GM23248 (cell line): ENCODE measurements at places on chromosomes 2 and 18. TPM values are rescaled to one million over a fixed set of nuclear protein-coding genes. Genes with fewer than 3 reads are reported as not detected.

ATIC gene
- 9.4 and 14.4 TPM in 2 replicates for total RNA-seq

STARD6 gene
- not detected in 2 replicates for total RNA-seq

GRCh38 chr2:100802066-100802465 lies 17.9 kb upstream of the NPAS2 start:
- DNase-seq = no peak

EML6 gene
- 0.54 and 0.63 TPM in 2 replicates for total RNA-seq

GRCh38 chr2:39728941-39729351 lies 50.1 kb downstream of the THUMPD2 start:
- peak; percentile 73 for DNase-seq

- DNase-seq = no peak
Observed at GRCh38 chr18:79902075-79902474, 49.4 kb downstream of the SLC66A2 start.

SCYGR8 gene
- not detected in 2 replicates for total RNA-seq

GRCh38 chr18:59286341-59286740 lies 13.1 kb upstream of the RAX start:
- DNase-seq = no peak

- peak; percentile 10 for DNase-seq
Observed at GRCh38 chr18:59629894-59630293, 67.3 kb downstream of the CCBE1 start.

DNA sequence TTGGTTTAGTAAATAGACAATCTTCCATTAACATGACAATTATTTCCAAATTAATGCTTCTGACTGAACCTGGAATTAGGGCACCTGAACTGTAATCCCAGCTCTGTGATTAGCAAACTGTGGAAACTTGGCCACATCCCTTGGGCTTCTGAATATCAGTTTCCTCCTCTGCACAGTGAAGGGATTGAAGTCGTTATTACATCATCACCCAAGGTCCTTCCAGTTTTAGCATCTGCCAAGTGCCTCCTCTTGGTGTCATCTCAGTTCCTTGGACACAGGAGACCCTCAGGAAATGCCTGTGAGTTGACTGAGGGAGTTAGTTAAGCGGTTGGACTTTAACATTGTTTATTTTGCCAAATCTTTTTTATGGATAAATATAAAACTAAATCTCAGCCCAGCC lies 64.8 kb downstream of the MOGAT1 start:
- DNase-seq = peak; percentile 50

- DNase-seq = no peak
Observed at GRCh38 chr18:5162111-5162510, 34.9 kb downstream of the AKAIN1 start.

DNA sequence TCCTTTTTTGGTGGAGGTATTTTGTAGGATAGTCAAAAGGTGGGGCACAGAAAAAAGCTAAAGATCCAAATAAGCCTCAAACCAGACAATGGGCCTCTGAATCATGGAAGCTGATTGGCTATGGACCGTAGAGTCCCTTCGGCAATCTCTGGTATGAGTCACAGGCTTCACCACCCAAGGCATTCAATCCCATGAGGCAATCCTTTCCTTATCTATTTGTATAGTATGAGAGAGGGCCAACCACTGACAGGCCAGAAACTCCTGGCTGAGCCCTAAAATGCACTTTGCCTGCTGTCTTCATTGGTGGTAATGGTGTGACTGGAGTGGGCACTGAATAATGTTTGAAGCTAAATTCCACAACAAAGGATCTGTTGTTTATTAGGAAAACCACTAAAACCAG lies 38.7 kb upstream of the MEX3C start:
- peak; percentile 42 for DNase-seq

DNA sequence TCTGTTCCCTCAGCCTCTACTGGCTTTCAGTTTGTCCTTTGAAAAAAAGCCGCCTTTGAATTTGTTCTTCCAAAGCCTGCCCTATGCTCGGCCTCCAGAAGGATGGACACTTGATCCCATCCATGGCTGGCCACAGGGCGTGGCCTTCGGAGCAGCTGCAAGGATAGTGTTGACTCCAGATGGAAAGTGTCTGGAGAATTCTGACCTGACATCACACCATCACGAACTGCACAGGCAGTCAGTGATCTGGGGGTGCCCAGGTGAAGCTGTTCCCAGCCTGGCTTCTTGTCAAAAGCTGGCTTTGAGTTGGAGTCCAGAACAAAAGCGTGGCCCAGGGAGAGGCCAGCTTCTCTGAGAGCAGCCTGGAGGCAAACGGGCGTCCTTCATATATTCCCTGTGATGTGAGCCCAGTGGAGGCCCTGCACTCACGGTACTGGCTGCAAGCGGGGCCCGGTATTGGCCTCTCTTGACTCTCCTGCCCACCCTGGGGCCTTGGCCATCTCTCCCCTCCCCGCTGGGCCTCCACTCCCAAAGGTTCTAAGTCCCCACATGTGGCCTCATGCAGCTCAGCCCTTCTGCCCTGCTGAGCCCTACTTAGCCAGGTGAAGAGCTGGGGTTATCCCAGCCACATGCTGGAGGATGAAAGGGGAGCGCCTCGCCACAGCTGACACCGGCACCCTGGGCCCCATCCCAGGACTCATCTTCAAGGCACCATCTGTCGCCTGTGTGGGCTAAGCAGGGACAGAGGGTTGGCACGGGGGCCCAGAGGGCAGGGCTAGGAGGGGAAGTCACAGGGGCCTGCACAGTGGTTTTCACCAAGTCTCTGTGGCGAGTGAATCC lies 20.4 kb upstream of the ATOH8 start:
- DNase-seq = no peak

DNA sequence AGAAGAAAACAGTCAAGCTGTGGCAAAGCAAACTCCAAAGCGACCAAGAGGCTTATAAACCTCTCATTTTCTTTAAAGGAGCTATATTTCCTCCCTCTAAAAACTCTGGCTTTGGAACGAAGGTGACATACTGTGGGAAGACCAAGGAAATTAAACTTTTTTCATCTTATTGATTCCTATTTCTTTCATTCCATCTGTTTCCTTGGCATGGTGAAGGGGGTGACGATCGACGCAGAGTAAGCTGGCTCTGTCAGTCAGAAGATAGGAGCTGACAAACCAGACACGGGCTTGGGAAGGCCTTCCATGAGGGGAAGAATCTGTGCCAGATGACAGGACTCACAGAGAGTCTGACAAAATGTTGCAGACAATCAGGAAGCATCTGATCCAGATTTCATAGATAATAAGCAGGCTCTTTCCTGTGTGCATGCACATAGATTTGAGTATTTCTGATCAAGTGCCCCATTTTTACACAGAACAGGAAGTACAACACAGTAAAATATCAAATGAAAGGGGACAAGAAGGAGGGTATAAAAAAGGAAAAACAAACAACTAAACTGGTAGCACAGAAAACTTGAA lies 261.7 kb downstream of the SATB2 start:
- no peak for DNase-seq

DNA sequence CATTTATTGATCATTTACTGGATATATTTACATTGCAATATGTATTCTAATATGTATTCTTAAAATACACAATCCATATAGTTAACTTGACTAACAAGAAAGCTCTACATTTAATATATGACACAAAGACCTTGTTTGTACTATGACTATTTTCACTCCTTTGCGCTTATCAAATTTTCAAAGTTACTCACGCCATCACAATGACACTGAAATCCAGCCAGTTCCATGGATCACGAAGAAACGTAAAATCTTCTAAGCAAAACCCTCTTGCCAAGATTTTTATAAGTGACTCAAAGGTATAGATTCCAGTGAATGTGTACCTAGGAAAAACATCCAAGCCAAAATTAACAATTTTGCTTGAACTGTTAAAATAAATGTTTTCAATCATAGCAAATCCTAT lies 39.6 kb downstream of the SCN3A start:
- DNase-seq = no peak

LHCGR gene
- total RNA-seq = not detected in 2 replicates

DNA sequence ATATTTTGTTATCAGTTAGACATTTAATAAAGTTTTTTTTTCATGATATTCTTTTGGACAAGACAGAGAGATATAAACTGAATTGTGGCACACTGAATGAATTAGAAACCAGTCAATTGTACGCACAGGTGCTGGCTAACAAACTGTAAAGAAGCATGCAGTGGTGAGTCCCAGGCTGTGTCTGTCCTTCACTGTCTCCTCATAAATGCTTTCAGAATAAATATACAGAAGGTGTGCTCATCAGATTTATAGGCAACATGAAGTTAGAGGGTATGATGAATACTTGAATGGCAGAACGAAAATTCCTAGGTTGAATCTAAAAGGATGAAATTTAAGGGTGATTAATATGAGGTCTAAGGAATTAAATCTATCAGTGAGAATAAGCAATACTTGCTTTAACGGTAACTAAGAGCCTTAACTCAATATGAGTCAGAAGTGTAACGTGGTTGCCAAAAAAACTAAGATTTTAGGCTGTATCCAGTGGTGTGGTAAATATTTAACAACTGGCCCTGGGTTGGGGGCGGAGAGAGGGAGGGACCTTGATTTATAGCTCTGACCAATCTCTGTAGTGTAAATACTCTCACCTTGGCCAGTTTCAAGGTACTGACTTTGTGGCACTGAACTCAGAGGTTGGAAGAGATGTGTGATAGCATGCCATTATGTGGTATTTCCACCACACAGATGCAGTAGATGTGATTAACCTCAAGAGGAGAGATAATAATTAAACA lies 41.9 kb upstream of the AAK1 start:
- peak; percentile 60 for DNase-seq

DNA sequence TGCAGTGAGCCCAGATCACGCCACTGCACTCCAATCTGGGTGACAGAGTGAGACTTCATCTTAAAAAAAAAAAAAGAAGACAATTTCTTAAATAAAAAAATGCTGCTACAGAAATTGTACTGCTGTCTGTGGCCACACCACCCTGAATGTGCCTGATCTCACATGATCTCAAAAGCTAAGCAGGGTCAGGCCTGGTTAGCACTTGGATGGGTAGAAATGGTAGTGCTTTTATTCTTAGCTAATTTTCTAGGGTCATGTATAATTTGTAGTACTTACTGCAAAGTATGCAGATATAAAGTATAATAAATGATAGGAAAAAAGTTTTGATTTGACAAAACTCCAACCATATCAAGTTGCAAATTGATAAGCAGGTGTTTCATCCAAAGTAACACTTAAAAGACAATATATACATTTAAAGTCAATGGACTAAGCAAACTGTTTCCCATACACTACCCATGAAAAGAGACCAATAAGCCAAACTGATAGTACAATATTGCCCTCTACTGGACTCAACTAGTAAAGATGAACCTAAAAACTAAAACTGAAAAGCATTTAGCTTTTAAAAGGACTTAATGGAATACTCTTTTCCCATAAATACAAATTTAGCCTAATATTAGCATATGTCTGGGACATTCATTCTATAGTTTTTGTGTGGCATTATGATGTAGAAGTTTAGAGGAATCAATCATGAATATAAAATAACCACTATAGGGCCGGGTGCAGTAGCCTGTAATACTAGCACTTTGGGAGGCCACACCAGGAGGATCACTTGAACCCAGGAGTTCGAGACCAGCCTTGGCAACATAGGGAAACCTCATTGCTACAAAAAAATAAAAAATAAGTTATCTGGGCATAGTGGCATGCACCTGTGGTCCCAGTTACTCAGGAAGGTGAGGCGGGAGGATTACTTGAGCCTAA lies 18.6 kb upstream of the PEX13 start:
- DNase-seq = peak; percentile 63

DNA sequence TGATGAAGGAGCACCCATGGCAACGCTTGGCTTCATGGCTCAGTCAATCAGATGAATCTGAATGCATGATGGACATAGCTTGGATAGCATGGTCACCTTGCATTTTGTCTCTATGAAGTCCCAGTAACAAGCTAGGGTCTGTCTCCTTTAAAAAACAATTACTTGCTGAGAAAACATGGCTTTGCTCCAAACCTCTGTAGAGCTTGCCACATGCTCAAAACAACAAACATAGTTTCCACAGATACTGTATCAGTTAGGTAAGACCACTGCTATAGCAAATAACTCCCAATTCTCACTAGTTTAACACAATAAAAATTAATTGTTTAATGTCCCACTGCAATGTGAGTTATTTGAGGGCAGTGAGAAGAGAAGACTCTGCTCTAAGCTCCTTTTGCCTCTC lies 401.0 kb downstream of the IRS1 start:
- DNase-seq = peak; percentile 22

DNA sequence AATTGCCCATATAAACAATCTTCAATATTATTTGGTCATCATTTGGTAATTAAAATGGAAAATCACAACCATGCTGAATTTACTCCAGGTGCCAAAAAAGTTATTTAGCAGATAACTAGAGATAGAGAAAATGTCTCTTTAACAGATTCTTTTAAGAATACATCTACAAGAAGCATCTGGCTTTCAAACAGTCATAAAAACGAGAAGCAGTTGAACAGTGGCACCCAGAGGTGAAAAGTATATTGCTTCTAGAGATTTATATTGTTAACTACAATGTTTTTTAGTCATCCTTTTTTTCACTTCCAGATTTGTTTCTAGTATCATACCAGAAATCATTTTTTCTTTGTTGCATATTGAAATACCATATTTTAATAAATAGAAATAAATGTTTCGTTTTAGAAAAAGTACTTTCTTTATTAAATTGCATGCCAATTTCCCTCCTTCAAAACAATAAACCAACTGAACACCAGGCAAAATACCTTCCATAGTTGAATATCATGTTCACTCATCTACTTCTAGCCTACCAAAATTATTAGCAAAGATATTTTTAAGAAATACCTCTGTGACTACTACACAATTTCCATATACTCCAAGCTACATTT lies 65.4 kb upstream of the HNRNPA3 start:
- DNase-seq = peak; percentile 80

DNER gene
- total RNA-seq = 0.65 TPM in 1 of 2 replicates, not detected in the other

DNA sequence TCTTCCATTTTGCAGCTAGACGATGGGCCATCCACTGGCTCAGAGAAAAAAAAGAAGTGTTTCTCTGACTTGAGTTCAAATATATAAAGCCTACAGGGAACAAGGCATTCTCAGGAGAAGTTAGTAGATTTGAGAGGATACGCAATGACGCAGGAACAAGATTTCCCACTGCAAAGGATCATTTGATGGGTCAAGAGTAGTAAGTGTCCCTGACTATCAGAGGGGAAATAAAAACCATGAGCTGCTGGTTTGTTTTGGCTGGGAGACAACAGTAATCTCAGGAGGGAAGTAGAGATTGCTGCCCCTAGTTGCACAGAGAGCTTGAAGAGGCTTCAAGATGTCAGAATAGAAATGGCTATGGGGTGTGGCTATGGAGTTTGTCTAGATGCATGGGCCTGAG lies 22.3 kb upstream of the MYO1B start:
- DNase-seq = no peak

ZNF892 gene
- total RNA-seq = 1.9 and 3.0 TPM in 2 replicates

- DNase-seq = no peak
Observed at GRCh38 chr2:190410166-190410565, 2.0 kb downstream of the MFSD6 start.

CD28 gene
- total RNA-seq = 0.11 TPM in 1 of 2 replicates, not detected in the other

RPIA gene
- total RNA-seq = 3.0 and 5.8 TPM in 2 replicates

DNA sequence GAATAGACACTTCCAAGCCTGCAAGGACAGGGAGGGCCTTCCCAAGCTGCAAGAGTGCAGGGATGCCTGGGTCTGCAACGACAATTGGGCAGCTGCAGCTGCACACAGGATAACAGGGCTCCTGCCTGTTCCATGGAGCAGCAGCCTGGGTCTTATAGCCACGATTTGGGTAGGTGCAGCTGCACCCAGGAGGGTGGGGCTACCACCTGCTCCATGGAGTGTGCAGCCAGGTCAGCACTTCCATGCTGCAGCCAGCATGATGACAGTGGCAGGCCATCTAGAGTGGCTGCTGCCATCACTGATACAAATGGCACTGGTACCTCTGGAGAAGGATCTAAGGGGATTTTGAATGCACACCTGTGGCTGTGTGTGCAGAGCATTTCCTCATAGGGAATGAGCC lies 528.5 kb downstream of the DSC3 start:
- DNase-seq = no peak

GRCh38 chr2:85861180-85861579 lies 27.6 kb downstream of the ST3GAL5 start:
- DNase-seq = no peak

HOXD12 gene
- 0.22 TPM in 1 of 2 replicates, not detected in the other for total RNA-seq

WDFY1 gene
- 76.9 and 81.2 TPM in 2 replicates for total RNA-seq
